Esophagus squamous epithelium (tissue), 5 donors: ENCODE measurements at places on chromosomes 2 and 18. TPM values are rescaled to one million over a fixed set of nuclear protein-coding genes. Genes with fewer than 3 reads are reported as not detected.

SLC4A3 gene
- 4.0 TPM for total RNA-seq

INHA gene
- not detected for total RNA-seq

SCYGR4 gene
- total RNA-seq: not detected

CD226 gene
- total RNA-seq: 0.79 TPM

SFT2D3 gene
- total RNA-seq: 6.0 TPM

NT5DC4 gene
- not detected for total RNA-seq

C2orf81 gene
- 0.45 TPM for total RNA-seq

LDLRAD4 gene
- 1.3 TPM for total RNA-seq

IL37 gene
- total RNA-seq: 1.3 TPM

SFTPB gene
- total RNA-seq: not detected

NDC80 gene
- total RNA-seq: 2.9 TPM

TMEM247 gene
- total RNA-seq: not detected

ST8SIA3 gene
- total RNA-seq: not detected

CYP26B1 gene
- 6.7 TPM for total RNA-seq

PLGLB2 gene
- 1.0 TPM for total RNA-seq

NCKAP5 gene
- 5.7 TPM for total RNA-seq

ADD2 gene
- 0.76 TPM for total RNA-seq

TUBB8B gene
- 5.8 TPM for total RNA-seq

DES gene
- 2,698 TPM for total RNA-seq

CTNNA2 gene
- total RNA-seq: not detected

POTEI gene
- not detected for total RNA-seq

SCN1A gene
- not detected for total RNA-seq

CASP8 gene
- total RNA-seq: 13.8 TPM

RAPGEF4 gene
- total RNA-seq: 2.9 TPM

UGT1A8 gene
- 0.13 TPM for total RNA-seq

CCDC74B gene
- total RNA-seq: 0.64 TPM

BBS5 gene
- 7.1 TPM for total RNA-seq

ANKRD23 gene
- 2.9 TPM for total RNA-seq

CREG2 gene
- 2.0 TPM for total RNA-seq

SPATS2L gene
- 77.2 TPM for total RNA-seq

EVX2 gene
- not detected for total RNA-seq

ACVR1C gene
- 0.04 TPM for total RNA-seq

NEDD4L gene
- total RNA-seq: 17.0 TPM

IL1RN gene
- 1,539 TPM for total RNA-seq

ELOA2 gene
- total RNA-seq: not detected
